ENCODE measurements at places on chromosomes 5 and 9.

- DNase-seq, result no peak
Observed at GRCh38 chr5:174335682-174336364, 290.3 kb downstream of the NSG2 start.

DNA sequence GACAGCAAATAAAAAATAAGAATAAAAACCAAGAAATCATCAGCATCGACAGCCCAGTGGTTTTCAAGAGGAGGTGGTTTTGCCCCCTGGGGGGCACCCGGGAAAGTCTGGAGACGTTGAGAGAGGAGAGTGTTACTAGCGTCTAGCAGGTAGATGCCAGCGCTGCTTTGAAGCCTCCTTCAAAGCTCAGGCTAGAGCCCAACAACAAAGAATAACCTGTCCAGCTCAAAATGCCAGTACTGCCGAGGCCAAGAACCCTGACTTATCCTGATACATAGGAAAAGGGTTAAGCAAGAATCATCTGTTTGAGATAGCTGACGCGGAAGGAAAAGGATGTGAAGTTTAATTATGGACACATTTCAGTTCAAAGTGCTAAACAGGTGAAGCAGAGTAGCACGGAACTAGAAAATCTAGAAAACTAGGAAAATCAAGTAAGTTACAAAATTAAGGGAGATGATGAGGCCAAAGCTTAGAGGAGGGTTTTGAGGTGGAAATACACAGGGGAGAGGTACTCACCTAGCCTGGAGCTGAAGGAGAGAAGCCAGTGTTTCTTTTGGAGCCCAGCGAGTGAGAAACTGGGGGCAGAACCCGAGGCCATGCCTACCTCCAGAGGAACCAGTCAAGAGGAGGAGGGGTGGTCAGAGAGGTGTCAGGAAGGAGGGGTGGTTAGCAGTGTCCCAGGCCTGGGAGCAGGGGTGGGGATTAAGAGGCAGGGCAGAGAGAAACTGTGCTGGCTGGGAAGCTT lies 121.0 kb upstream of the RETREG1 start:
- no peak for DNase-seq

DNA sequence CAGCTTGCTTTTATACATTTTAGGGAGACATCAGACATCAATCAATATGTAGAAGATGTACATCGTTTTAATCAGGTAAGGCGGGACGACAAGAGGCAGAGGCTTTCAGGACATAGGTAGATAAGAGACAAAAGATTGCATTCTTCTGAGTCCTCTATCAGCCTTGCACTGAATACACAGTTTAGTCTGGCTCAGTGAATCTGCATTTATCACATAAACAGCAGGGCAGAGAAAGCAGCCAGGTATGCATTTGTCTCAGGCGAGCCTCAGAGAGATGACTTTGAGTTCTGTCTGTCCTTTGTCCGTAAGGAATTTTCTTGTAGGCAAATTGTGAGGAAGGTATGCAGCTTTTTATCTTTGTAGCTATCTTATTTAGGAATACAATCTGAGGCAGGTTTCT lies 202.8 kb upstream of the TAS2R1 start:
- DNase-seq, result no peak

DNA sequence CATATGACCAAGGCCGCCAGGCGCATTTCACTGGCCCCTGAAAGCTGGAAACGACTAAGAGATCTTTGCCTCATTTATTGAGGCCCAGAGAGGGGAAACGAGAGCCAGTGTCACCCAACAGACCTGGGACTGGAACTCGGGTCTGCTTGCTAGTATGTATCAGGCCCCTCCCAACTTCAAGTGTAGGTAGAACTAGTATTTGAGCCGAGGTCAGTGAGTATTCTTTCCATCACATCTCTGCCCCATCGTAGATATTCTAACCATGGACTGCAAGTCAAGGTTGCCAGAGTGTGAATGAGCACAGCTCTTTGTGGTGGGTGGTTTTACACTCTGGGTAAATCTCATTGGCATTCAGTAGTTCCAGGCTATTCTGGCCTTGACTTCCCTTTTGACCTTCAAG lies 42.2 kb downstream of the GPR107 start:
- no peak for DNase-seq

- DNase-seq, result no peak
Observed at GRCh38 chr5:178123094-178123965, 7.5 kb upstream of the RMND5B start.

DNA sequence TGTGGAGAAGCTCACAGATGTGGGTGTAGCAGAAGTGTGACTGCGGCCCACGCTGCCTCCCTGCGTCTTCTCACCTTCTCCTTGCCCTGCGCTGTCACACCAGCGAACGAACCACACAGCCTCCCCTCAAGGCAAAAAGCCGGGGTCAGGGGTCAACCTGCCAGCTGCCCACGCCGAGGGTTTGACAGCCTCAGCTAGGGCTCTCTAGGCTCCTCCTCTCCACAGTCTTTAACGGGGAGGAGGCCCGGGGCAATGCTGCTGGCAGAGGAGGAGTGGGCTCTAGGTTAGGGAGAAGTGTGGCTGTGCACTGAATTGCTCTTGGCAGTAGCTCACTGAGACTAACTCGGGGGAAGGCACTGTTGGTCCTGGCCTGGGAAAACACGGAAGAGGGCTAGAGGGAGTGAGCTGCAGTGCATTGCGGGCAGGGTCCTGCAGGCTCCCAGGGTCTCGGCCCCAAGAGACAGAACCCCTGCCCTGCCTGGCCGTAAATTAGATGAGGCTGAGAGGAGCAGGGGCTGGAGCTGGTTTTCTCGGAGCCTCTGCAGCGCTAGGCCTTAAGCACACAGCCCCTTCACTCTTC lies 4.2 kb upstream of the TRIM52 start:
- no peak for DNase-seq

GRCh38 chr5:180130876-180131740 lies 59.5 kb upstream of the RNF130 start:
- no peak for DNase-seq

DNA sequence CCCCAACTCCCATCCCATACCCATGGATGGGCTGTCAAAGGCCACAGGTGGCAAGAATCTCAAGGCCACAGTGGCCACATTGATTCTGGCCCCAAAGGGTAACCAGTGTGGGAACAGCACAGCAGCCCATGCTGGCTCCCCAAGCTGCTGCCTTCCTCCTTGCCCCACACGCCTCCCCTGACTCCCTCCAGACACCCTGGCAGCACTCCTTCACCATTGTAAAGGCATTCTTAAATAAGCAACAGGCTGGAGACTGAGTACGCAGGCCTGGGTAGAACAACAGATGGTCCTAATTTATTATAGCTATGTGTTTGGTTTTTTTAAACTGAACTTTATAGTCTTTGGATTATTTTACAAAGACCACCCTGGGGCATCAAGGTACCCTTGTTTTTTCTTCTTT lies 158.8 kb downstream of the TSSK1B start:
- DNase-seq, result no peak

DNA sequence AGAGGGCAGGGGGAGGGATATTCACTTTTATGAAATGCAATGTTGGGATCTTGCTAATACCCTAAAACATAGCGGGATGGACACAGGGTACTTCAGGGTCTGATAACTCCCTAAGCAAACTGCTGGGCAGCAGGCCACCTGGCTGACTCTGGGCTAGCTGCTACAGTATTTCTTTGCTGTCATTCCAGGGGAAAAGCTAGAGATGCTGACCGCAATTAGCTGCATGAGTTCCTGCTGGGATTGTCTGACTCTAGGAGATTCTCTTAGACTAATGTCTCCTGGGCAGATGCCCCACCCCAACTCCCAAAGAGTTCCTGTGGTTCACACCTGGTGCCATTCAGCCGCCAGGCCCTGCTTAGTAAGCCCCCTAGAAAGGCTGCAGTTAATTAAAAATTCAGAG lies 69.9 kb downstream of the PSAT1 start:
- no peak for DNase-seq

- no peak for DNase-seq
Observed at GRCh38 chr5:103474677-103475076, 87.9 kb downstream of the NUDT12 start.

GRCh38 chr5:172144291-172144815 lies 43.7 kb downstream of the STK10 start:
- no peak for DNase-seq

DNA sequence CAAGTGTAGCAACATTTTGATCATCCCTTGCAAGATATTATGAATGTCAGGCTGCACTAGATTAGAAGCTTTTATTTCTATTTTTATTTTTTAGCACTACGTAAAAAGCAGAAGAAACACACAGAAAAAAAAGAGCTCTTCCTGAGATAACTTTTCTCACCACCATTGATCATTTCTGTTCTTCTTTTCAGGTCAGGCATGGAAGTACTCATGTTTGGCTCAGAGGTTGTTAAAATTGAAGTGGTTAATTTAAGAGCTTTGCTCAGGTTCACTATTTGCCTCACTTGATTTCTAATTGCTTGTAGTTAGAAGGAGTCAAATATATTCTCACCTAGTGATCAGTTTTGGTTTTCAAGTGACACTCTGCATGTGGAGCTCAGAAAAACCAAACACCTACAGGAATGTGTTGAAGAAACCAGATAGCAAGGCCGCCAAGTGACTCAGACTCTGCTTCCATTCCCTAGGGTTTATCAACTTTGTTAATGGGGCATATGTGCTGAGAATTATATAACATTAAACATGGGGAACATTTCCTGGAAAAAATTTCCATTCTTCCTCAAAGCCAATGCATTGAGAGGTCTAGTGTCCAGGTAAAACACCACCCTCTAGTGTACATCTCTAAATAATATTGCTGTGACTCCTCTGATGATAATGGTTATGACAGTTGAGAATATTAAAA lies 679.8 kb downstream of the CETN3 start:
- DNase-seq, result no peak

- no peak for DNase-seq
Observed at GRCh38 chr9:6414247-6414641, 1.2 kb downstream of the UHRF2 start.

- DNase-seq, result no peak
Observed at GRCh38 chr9:105855987-105856386, 161.6 kb downstream of the TMEM38B start.

- no peak for DNase-seq
Observed at GRCh38 chr9:88481933-88482332, 53.0 kb upstream of the NXNL2 start.

DNA sequence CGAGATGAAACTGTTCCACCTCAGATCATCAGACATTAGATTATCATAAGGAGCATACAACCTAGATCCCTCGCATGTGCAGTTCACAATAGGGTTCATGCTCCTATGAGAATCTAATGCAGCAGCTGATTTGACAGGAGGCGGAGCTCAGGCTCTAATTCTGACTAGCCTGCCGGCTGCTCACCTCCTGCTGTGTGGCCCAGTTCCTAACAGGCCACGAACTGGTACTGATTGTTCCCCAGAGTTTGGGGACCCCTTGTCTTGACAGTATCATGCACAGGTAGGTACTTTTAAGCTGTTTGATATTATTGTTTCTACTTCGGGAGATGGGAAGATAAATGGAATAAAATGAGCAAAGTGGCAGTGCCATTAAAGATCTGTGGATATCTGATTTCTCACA lies 66.9 kb downstream of the ZCCHC7 start:
- no peak for DNase-seq

DNA sequence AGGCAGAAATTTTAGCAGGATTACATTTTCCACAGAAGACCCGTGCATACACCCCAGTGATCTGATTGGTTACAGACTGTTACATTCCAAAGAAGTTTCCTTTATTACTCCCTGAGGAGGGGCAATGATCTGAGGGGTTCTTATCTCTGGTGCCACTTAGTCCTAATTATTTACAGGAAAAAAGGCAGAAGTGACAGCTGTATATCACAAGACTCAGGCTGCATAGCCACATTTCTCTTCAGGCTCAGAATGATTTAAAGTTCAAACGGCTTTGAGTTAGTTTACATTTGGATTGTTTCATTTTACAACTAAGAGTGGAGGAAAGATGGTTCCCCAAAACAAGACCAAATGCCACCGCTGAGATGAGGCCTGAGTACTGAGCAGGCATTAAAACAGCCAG lies 17.3 kb downstream of the NAIF1 start:
- no peak for DNase-seq

DNA sequence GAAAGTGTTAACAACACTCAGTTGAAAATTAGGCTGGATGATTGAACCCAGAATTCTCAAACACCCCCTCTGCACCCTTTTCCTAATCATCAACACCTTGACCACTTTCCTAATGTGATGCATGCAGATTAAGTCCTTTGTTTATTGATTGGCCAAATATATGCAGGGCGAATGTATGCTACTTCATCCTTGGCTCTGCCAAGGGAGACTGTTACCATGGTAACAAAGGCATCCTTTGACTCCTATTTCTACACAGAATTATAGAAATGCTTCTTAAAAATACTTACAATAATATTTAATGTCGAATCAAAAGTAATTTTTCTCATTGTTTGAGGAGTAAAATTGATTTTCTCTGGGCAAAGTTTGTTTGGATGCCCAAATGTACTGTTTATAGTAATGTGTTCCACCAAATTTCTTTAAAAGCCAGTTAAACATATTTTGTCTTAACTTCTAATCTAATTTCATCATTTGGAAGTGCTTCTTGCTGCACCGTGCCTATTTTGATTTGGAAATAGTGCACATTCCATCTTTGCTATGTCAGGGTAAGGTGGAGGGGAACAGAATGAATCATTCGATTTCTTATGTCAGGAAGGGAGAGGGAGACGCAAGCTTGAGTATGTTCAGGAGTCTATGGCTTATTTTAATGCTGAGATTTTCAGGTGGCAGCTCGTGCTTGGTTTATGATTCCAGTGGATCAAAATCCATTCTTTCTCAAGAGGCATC lies 1384.3 kb upstream of the WWC1 start:
- DNase-seq, result no peak

DNA sequence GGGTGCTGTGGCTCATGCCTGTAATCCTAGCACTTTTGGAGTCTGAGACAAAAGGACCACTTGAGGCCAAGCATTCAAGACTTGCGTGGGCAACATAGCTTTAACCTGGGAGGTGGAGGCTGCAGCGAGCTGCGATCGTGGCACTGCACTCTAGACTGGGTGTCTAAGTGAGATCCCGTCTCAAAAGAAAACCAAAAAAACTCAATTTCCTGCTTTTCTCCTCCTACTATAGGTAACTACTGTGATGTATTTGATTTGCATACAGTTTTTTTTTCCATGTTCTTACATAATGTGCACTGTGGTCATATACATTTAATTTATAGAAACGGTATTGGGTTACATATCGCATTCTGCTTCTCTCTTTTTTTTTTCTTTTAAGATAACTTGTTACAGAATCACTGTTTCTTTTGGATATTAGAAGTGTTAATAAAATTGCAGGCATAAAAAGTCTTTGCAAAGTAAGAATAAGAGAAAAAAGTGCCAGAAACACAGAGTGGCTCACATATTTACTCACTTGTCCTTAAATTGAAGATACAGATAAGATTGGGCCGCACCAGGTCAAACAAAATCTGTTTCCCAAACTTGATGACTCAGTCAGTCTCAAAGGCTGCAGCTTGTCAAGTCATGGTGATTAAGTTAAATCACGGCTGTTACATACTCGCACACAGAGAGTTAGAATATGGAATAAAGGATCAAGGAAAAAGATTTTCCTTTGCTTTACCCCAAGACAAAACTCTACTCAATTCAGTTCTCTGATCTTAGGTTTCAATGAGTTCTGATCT lies 2.0 kb upstream of the PTGR1 start:
- no peak for DNase-seq

- no peak for DNase-seq
Observed at GRCh38 chr5:83548581-83548980, 77.0 kb downstream of the VCAN start.

GRCh38 chr5:176154821-176155220 lies 83.4 kb upstream of the SIMC1 start:
- DNase-seq, result no peak

GRCh38 chr9:68821911-68822310 lies 116.9 kb downstream of the PIP5K1B start:
- DNase-seq, result no peak

Measured in NCI-H1092 (cell line).